Renal pelvis (tissue), 12 donors: ENCODE measurements at places on chromosomes 2 and 18. TPM values are rescaled to one million over a fixed set of nuclear protein-coding genes. Genes with fewer than 3 reads are reported as not detected.

Gene IL18R1
- polyA plus RNA-seq, result 2.0 TPM

Gene KCTD1
- 69.1 TPM for polyA plus RNA-seq

Gene OSBPL1A
- polyA plus RNA-seq, result 48.5 TPM

Gene ERFE
- 8.1 TPM for polyA plus RNA-seq

Gene STPG4
- 0.14 TPM for polyA plus RNA-seq

Gene CCDC141
- 0.12 TPM for polyA plus RNA-seq

DNA sequence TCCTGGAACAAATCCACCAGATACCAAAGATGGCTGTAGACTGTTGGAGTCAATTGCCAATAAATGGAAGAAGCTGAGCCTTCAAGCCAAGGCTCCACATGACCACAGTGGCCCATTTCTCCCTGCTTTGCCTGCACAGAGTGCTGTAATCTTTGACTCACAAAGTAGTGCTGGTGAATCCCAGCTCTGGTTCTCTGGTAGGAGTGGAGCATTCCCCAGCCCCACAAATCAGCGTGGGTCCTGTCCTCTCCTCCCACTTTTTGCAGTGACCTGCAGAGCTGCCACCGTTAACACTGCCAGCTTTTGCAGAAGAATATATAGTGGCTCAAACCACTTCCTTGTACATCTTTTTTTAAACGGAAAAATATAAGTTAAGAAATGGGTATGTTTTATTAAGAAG lies 93.9 kb downstream of the MGAT5 start:
- DNase-seq, result no peak

- peak; percentile 48 for DNase-seq
These were observed 338.4 kb upstream of the SLC39A10 start for GRCh38 chr2:195318440-195319111.

DNA sequence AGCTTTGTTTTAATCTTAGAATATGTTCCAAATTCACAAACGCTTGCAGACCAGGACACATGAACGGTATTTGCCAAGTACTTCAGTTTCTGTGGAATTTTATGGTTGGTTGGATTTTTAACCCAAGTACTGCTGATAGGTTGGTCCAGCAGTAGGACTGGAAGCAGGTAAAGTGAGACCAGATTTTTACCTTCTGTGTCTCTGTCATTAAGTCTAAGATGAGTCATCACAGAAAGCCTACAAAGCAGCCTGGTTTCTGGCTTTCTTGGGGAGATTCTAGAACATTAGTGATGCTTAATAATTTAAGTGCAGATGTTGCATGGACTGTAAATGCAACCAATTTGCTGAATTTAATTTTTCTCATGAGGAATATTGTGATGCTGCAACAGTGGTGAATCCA lies 100.5 kb downstream of the SCG2 start:
- no peak for DNase-seq

- no peak for DNase-seq
These were observed 18.9 kb downstream of the PTPN18 start for GRCh38 chr2:130374587-130375290.
